ENCODE measurements at places on chromosomes 11 and 22.

DNA sequence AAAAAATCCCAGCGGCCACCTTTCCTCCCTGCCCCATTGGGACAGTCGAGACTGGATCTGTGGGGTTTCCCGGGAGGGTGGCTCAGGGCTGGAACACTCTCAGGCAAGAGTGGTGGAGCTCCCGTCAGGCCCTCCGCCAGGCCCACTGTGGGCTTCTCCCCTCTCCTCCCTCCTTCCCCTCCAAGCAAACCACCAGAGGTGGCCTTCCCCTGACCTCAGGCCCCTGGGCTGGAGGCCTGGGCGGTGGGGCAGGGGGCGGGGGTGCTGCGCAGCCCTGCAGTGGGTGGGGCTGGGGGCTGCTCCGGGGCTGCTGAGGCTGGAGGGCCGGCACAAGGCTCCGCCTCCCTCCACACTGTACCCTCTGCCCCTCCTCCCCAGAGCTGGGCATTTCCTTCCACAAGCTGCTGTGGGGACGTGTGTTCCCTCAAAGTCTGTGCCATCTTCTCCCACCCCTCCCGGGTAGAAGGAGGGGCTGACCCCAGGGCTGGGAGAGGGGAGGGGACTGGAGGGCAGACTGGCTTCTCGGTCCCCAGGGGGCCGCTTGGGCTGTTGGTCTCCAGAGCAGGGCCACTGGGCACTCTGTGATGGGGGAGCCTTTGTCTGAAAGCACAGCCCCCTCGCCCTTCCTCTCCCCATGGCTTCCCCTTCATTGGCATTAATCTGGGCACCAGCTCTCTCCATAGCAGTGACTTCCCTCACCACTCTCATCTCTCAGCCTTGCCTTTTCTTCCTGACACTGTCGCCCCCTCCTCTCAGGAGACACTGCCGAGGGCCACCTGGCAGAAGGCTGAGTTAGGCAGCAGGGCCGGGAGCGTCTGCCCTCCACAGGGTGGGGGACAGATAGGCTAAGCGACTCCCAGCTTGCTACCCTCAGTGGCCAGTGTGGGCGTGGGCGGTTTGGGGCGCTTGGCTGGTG lies 7.1 kb downstream of the RCOR2 start:
- no peak for DNase-seq

GRCh38 chr11:123072332-123072761 lies 10.4 kb upstream of the HSPA8 start:
- no peak for DNase-seq

DNA sequence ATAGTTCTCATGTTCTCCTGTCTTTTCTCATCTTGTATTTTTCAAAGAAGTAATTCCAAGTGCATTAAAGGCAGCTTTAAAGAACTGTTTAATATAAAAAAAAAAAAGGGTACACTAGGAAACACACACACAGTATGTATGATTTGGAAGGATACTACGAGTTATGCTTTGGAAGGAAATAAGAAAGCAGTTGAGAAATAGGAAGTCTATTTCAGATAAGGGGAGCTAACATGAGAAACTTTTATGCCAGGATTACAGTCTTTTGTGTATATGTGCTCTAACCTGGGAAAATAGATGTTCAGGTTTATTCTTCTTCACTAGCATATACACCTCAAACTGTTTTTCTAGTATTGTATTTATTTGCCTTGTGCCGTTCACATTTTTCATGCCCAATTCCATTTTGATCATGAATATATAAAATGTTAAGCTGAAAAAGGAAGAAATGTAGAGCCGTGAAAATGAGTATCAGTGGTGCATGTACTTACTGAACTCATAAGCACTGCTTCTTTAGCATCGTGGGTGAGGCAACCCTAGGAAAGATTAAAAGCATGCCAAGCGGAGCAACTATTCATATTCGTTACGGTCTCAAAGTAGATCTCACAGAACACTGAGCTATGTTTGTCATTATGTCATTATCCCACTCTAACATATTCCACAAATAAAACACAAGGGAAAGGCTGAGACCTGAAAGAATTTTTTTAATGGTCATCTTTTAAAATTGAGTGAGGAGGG lies 59.6 kb downstream of the GUCY1A2 start:
- DNase-seq = no peak

- peak; percentile 40 for DNase-seq
Measured at GRCh38 chr11:3130269-3131071, 34.6 kb downstream of the OSBPL5 start.

GRCh38 chr11:69321877-69322361 lies 28.0 kb downstream of the MYEOV start:
- DNase-seq = no peak

GRCh38 chr11:109590782-109591181 lies 168.8 kb downstream of the C11orf87 start:
- no peak for DNase-seq

GRCh38 chr11:115606498-115607220 lies 102.4 kb upstream of the CADM1 start:
- DNase-seq = no peak

- no peak for DNase-seq
Measured at GRCh38 chr11:79312617-79313529, 128.0 kb downstream of the TENM4 start.

GRCh38 chr11:8683115-8683807 lies 669 bp downstream of the RPL27A start:
- peak; percentile 28 for DNase-seq

DNA sequence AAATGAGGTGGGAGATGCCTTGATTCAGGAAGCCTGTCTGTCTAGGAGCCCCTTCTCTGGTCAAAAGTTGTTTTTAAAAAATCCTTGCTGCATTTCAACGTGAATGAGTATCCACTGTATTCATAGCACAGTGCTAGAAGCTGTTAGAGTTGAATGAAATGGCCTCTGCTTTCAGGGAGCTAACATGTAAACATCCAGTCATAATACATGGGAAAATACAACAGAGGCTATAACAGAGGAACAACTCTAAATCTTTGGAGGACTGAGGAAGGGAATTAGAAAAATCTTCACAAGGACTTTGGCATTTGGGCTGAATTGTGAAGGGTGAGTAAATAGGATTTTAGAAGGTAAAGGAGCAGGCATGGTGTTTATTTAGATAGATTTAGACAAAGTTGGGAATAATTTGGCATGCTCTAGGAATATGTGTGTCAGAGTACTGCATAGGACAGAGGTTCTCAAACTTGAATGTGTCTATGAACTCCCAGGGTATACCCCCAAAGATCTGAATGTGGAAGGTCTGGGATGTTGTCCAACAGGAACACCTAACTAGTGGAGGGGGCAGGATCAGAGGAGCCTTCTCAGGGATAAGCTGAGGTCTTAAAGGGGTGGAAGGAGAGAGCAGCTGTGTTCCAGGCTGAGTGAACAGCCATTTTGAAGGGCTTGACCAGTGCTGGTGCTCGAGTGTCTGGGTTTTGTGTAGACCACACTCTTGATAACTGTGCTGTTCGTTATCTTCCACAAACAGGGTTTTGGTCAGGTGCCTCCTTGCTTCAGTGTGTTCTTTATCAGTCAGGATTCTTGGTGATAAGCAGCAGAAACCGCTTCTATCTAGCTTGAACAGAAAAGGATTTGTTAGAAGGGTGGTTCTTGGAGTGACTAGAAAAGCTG lies 12.7 kb downstream of the SREBF2 start:
- no peak for DNase-seq

DNA sequence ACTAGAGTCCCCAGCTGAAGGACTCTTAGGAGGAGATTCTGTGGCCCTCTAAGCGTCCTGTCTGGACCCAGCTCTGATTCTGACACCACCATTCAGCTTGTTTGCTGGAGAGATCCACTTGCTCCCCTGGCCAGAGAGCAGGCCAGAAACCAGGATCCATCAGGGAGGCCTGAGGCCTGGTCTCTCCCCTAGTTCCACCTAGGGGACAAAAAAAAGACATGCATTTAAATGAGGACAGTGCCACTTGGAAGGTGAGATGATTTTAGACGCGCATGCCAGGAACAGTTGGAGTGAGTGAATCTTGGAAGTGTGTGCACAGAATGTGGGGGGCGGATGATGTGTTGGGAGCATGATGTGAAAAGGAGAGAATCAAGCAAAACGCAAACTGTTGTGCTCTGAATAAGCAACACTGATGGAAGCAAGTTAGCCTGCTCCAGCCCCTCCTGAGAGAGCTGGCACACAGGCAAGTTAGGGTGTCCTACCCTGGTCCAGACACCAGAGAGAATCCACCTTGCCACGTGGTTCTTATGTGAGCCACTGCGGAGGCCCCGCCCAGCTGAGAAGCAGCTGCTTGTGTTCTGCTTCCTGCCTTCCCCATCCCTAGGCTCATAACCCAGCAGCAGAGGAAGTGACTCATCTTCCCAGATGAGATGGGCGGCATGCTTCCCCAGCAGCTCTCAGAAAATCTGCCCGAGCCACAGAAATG lies 8.0 kb upstream of the SLCO2B1 start:
- peak; percentile 97 for DNase-seq

DNA sequence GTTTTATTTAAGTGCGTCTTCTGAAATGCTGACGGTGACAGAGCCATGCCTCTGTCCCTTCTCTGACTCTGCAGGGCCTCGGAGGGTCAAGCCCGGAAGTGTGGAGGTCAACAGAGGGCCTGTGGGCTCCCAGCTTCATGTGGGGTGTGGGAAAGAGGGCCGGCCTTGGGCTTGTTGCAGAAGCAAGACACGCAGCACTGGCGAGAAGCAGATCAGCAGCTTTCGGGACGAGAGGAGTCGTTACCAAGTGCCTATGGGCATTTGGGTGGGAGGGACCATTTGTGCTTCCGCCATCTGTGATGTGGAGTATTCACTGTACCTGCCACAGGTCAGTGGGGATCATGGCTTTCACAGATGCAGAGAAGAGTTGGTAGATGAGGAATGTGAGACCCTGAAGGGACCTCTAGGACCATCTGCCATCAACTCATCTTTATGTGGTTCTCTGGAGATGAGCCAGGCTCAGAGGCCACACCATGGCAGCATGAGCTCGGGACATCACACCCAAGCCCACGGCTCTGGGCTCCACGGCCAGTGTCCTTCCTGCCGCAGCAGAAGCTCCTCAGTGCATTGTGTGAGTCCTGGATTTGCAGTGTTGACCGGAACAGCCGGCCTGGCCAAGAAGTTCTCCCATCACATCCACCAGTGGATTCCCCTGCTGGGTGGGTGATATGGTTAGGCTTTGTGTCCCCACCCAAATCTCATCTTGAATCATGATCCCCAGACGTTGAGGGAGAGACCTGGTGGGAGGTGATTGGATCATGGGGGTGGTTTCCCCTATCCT lies 590.7 kb downstream of the TBC1D22A start:
- no peak for DNase-seq

DNA sequence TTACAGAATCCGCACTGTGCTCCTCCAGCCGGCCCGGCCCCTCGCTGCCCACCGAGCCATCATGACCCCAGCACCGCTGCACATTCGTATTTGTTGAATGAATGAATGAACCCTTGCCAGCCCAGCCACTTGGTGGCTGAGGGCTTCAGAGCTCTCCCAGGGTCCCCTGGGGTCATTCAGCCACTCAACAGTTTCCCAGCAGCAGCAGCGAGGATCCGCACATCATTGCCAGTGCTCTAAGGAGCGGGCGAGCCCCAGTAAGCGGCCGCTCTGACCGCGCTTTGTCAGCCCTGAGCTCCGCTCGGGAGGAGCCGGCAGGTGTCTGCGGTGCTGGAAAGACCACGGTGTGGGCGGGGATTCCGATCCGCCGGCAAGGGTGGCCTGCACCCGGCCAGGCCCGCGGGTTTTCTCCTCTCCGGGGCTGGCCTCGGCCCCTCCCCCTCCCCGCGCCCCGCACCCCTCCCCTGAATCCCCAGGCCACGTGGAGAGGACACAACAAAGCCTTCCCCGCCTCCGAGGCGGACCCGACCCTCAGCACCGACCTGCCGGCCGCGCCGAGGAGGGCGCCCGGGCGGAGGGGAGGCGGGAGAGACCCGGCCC lies 563 bp downstream of the BID start:
- DNase-seq = peak; percentile 66

GRCh38 chr11:103035791-103036434 lies 56.0 kb downstream of the DCUN1D5 start:
- DNase-seq = peak; percentile 71

- DNase-seq = no peak
Measured at GRCh38 chr11:110720431-110721275, 8.4 kb upstream of the ARHGAP20 start.

DNA sequence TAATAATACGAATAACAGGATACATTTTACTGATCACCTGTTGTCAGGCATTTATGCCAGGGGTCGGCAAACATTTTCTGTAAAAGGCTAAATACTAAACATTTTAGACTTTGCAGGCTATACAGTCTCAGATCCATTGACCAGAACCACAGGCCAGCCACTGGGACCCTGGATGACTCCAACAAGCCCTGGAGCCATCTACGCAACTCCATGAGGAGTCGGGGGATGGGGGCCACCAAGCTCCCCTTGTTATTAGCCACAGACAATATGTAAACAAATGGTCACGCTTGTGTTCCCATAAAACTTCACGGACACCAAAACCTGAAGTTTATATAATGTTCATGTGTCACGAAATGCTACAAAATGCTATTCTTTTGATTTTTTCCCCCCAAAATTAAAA lies 54.4 kb upstream of the EMID1 start:
- no peak for DNase-seq

DNA sequence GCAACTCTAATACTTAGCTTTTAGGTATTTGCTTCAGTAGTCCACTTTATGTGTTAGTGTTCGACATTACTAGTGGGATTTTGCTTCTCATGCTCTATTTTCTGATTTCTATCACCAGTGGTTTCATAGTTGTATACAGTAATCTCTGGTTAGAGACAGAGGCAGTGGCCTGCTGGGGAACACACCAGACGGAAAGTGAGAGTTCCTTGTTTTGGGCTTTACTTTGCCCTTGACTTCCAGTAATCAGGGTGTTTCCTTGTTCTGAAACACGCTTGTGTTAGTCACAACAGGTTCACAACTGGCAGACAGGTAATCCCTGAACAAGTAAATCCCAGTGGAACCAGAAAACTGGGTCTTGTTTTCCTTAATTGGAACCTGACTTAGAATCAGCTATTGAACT lies 56.0 kb downstream of the PACS1 start:
- no peak for DNase-seq

DNA sequence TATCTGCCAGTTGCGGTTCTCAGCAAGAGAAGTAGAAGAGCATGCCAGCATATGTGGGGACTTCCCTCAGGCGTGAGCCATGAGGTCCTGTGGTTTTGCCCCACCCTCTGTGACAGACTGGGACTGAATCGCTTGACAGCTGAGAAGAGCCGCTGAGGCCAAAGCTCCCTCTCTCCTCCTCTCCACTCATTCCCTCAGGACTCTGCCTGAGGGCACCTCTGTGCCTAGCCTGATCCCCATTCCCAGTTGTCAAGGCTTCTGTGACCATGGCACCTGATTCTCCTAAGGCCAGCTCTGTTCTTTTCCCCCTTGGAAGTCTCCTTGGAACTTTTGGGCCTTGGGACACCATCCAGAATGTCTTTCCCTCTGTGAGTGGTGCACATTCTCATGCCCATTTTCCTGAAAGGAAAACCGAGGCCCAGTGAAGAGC lies 27.0 kb downstream of the ART5 start:
- DNase-seq = peak; percentile 47

GRCh38 chr11:57775491-57775890 lies 13.9 kb downstream of the CTNND1 start:
- no peak for DNase-seq

- DNase-seq = peak; percentile 30
Measured at GRCh38 chr11:77821349-77821851, 456 bp downstream of the AAMDC start.

DNA sequence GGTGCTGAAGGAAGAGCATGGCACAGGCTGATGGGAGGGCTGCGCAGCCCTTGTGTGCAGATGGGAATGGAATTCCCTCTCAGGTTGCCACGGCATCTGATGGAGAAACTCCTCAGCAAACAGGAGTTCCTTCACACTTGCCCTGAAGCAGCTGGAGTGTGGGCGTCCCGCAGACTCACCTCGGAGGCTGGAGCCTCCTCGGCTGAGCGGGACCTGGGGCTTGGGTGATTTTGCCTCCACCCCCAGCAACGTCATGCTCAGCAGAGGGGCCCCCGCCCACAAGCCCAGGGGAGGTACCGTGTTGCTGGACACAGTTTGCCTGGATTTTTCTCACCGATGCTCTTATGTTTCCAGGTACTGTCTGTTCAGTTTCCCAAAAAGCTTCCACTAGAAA lies 63.4 kb downstream of the MYO7A start:
- DNase-seq = no peak
